CD4-positive, alpha-beta T cell treated with Interleukin-21 for 1 hour (primary cell): ENCODE measurements at places on chromosomes 2 and 18.

GRCh38 chr2:63052411-63053080, 1.9 kb downstream of the OTX1 start:
- no peak for DNase-seq

- peak; percentile 64 for DNase-seq
Observed at GRCh38 chr2:196200557-196200956, 29.2 kb upstream of the STK17B start.

DNA sequence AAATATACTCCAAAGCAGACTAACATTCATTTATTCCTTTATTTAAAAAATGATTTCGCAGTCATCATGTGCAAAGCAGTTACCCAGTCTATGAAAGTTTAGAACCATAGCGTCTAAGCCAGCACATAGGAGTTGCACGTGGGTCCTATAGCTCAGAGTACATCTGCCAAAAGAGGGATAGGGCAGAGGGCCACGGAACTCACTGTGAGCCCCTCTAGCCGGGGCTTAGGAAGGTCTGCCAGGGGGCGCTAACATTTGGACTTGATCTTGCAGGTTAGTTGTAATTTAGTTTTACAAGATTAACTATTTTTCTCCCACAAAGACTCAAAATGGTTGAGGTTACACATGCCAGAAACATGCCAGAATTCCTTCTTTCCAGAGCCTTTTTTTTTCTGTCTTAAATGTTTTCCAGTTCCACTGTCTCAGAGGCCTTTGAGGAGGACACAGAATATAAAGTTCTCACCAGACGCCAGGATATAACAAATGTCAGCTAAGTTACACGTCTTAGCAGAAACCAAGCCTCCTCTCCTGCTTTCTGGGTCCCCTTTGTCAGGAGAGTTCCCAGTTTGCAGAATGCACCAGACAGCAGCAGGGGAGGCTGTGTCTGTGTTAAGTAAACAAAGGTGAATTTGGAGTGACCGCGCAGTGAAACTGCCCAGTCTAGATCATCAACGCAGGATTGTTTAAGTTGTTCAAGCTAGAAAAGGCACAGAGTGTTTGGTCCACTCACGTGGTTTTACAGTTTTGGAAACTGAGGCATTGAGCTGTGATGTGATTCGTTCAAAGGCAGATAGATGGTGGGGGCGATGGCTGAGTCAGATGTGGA, 292.0 kb downstream of the PRKCE start:
- no peak for DNase-seq

DNA sequence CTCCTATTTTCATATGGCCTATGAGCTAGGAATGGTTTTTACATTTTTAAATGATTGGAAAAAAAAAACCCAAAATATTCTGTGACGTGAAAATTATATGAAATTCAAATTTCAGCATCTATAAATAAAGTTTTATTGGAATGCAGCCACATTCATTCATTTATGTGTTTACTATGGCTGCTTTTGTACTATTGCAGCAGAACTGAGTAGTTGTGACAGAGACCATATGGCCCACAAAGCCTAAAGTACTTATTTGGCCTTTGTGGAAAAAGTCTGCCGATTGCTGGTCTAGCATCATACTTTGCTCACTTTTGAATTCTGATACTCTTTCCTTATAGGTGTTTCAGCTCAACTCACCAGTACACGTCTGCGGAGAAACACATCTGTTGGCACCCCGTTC, 39.0 kb downstream of the MYO3B start:
- no peak for DNase-seq

DNA sequence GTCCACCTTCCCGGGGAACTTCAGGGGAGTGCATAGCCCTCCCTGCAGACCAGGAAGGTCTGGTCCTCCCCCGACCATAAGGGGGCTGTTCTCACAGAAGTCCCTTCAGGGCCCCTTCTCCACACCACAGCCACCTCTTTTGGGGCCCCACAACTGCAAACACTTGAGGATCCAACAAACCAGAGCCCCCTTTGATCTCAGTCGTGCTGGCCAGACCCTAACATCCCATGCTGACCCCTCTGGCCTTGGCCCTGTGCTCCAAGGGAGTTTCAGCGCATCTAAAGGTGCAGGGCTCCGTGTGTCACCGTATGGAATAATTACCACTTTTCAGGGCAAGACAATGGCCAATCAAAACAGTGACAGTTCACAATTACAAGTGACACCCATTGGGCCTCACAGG, 57.7 kb downstream of the ADNP2 start:
- DNase-seq: no peak

- no peak for DNase-seq
Observed at GRCh38 chr2:236861944-236862343, 223.7 kb upstream of the COPS8 start.

DNA sequence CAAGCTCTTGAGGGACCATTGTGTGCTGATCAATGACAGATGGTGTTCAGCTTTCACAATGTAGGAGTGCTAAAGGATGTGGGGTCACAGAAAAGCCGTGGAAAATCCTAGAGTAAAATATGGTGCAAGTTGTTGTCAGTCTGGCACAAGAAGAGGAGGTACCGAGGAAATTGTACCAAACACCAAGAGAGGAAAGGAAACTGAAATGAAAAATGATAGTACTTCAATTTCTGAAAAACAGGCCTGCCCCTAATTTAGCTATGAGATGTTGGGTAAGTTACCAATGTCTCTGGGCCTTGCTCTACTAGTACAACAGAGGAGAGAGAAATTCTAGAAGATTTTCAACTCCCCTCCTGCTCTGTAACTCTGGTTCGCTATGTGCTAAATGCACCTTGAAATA, 78.8 kb upstream of the PELI1 start:
- DNase-seq: no peak

- no peak for DNase-seq
Observed at GRCh38 chr18:58407263-58407648, 221.6 kb downstream of the ALPK2 start.

- no peak for DNase-seq
Observed at GRCh38 chr18:80105369-80106167, 3.5 kb upstream of the ADNP2 start.

GRCh38 chr2:119338826-119339561, 27.6 kb downstream of the C2orf76 start:
- peak; percentile 55 for DNase-seq

GRCh38 chr2:35080231-35080910, 1275.2 kb upstream of the CRIM1 start:
- no peak for DNase-seq

- DNase-seq: no peak
Observed at GRCh38 chr2:75606761-75607399, 39.7 kb upstream of the MRPL19 start.

DNA sequence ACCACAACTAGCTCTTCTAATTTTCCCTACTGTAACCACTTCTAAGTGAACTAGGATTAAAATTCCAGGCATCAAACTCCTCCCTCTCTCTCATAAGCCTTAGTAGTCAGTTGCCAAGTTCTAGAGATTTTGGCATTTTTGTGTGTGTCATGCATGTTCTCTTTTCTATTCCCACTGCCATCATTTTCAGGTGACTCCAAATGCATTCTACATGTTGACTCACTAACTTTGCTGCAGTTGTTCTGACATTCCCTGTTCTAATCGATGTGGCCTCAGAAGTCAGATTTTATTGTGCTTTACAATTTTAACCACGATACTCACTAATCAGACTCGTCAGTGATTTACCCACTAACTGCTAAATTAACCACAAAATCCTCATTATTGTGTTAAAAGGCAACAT, 13.3 kb downstream of the DSC1 start:
- no peak for DNase-seq

- DNase-seq: no peak
Observed at GRCh38 chr2:41142478-41142877, 690.6 kb upstream of the SLC8A1 start.

DNA sequence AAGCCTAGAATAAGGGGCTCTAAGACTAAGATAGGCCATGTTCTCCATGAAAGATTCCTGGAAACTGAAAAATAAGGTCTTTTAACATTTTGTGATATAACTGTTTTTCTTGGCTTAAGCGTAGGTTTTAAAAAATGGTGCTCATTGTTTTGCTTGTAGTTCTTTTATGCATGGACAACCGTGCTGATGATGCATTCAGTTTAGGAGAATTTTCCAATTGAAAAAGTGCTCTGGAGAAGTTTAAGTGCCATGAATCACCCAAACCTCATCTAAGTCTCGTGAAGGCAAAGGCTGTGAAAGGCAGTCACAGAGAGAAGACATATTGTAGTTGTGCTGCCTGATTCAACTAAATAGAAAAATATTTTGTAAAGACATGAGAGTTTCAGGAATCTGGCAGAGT, 111.8 kb upstream of the GAREM1 start:
- no peak for DNase-seq

GRCh38 chr2:19442731-19443130, 84.3 kb upstream of the OSR1 start:
- no peak for DNase-seq

DNA sequence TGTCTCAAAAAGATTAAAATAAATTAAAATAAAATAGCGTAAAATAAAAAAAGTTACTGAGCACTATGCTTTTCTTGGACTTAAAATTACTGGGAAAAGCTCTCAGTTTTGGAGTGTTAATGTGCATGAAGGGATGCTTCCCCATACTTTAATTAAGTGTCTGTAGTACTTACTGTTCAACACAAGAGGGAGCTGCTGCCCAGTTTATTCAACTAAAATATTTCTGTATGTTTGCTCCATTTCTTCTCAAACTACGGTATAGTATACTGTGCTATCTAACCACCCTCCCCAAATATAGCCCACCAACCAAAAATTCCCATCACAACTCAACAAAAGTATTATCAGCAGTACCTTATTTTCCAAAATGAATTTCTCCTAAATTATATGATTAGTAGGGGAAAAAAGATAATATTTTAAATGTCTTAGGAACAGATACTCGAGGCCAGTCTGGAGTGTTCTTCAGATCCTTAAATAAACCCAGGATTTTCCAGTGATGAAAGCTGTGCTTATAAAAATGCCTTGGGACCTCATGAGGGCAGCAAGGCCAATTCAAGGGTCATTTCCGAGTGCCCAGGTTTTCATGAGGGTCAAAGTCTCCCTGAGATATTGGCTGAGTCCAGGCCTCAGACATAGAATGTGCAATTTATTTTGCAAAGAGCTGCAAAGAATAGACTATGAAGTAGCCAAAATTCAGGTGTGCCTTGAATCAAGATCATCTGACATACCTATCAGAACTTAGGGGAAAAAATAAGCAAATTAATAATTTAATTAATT, 64.1 kb downstream of the CHRNA1 start:
- peak; percentile 64 for DNase-seq

- no peak for DNase-seq
Observed at GRCh38 chr2:95007822-95008221, 17.7 kb upstream of the MAL start.

DNA sequence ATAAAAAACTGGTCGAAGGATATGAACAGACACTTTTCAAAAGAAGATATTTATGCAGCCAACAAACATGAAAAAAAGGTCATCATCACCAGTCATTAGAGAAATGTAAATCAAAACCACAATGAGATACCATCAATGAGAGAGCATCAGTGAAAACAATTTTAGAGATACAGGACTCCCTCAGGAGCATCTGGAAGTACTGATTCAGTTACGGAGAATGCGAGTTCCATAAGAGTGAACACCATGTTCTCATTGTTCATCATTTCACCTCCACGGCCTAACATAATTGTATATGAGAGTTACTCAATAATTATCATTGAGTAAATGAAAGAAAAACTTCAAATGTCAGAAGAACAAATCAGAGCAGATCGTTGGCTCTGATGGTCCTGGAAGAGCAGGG, 140.9 kb upstream of the TANK start:
- DNase-seq: no peak

DNA sequence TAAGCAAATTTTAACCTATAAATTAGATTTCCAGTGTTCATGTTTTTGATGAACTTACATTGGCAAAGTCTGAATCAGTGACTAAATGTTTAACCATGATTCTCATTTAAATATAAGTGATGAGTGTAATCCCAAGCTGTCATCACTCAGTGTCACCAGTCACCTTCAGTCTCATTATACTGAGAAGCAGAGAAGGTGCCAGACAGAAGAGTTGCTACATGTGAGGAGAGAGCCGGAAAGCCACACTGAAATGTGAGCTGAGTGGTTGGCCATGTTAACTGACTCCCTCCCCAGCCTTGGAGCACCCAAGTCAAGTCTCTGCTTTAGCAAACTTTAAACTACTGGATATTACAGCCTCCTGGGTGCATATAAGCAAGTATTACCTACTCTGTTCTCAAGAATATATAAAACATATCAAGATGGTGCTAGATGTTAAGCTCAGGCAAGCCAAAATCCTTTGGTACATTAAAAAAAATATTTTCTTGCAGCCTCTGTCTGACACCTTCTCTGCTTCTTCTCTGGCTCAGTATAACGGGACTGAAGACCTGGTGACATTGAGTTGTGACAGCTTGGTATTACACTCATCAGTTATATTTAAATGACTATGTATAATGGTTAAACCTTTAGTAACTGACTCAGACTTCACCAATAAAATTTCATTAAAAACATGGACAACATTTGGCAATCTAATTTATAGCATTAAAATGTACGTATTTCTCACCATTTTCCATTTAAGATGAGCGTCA, 75.8 kb upstream of the MAP3K20 start:
- no peak for DNase-seq

- no peak for DNase-seq
Observed at GRCh38 chr2:71742953-71743601, 289.7 kb downstream of the DYSF start.

GRCh38 chr2:38274286-38275276, 102.5 kb downstream of the ATL2 start:
- peak; percentile 53 for DNase-seq
